T-helper 22 cell (primary cell): ENCODE measurements at places on chromosomes 1 and 21.

- no peak for DNase-seq
Measured at GRCh38 chr1:150762552-150762951, 3.0 kb downstream of the CTSS start.

- no peak for DNase-seq
Measured at GRCh38 chr1:26553942-26554682, 24.6 kb downstream of the RPS6KA1 start.

GRCh38 chr1:45340816-45341466 is 701 bp upstream of the MUTYH start:
- no peak for DNase-seq

DNA sequence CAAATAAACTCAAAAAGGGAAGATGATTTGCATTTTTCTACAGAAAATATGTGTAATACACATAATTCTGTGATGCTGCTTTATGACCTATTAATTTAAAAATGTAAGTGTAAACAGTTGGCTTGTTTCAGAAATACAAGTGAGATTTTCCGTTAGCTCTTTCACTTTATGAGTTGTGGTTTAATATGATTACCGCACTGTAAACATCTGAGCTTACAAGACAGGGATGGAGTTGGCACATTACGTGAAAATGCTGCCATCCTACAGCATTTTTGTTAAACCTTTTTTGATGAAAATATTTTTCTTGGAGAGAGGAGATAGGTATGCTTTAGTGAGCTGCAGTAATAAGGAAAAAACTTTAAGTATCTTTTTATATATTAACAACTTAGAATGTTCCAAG is 426.8 kb upstream of the ADAMTS5 start:
- no peak for DNase-seq

GRCh38 chr1:9128166-9128519 is 759 bp downstream of the GPR157 start:
- no peak for DNase-seq

DNA sequence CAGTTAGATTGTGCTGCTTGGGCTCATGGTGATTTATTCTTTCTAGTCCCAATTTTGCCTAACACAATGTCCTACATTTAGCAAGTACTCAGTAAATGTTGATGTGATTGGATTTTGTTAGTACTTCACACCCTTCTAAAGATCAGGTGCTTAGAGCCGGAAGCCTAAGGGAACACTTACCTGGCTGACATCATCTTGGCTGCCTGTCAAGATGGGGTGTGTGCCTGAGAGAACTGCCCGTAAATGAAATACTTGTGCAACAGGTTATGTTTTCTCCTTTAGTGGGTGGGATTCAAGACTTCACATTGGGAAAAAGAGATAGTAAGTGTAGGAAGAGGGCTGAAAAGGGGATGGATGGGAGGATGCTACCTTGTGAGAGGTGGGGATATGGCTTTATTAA is 75.5 kb upstream of the MACF1 start:
- DNase-seq: no peak

DNA sequence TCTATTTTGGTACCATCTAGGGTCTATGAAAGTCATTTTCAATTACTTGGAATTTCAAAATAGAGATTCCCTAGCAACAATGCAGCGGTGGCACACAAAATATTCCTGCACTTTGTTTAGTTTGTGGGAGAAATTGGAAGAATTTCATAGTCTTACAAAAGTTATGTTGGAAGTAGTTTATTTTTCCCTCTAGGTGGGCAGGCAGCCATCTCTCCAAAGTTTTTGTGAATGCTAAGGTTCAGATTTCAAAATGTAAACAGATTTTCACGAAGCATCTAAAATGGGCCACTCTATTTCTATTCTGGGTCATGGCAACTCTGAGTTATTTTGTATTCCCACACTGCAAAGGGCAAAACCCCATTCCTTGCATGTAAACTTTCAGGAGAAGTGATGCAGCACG is 8.0 kb downstream of the SMCP start:
- no peak for DNase-seq

- no peak for DNase-seq
Measured at GRCh38 chr1:90605070-90605469, 112.0 kb downstream of the BARHL2 start.

GRCh38 chr1:41528726-41529605 is 44.5 kb upstream of the EDN2 start:
- no peak for DNase-seq

DNA sequence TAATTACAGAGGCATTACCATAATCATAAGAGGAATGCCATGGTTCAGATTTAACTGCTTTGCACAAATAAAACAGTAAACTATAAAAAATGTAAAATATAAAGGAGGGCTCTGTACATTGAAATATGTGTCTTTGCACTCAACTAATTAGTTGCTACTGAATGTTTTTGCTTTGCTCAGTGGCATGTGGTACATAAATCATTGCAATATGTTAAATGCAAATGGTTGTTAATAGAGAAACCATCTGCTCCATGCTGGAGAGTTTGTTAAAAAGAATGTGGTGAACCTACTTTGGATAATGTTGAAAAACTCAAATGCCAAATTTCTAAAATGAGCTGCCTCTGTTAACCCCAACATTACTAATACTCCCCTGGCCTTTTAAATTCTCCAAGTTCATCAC is 201.5 kb downstream of the NTNG1 start:
- DNase-seq: no peak

- DNase-seq: no peak
Measured at GRCh38 chr1:203555076-203555475, 61.1 kb downstream of the OPTC start.

- no peak for DNase-seq
Measured at GRCh38 chr1:166272155-166272554, 105.4 kb upstream of the FAM78B start.

DNA sequence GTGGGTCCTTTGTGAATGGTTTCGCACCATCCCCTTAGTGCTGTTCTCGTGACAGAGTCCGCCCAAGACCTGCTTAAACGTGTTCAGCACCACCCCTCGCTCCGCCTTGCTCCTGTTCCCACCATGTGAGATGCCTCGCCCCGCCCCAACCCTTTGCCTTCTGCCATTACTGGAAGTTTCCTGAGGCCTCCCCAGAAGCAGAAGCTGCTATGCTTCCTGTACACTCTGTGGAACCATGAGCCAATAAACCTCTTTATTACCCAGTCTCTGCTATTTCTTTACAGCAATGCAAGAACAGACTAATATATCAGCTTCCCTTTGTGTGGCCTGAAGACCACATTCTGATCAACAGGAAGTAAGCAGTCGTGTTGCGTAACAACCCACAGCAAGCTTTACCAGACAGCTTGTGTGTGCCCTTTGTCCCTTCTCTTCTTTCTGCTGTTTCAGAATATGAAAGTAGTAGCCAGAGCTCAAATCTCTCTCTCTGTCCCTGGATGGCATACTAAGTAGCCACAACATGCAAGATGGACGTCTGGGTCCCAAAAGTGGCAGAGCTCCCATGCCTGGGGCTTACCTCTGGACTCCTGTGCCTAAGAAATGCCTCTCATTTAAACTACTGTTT is 14.1 kb downstream of the HENMT1 start:
- DNase-seq: peak; percentile 63

GRCh38 chr1:24502709-24503058 is at the start of gene RCAN3:
Gene RCAN3, plus strand, starts transcription at chr1:24502836. Its CDS starts 11,537 bp downstream, at chr1:24514373.
- peak; percentile 78 for DNase-seq

DNA sequence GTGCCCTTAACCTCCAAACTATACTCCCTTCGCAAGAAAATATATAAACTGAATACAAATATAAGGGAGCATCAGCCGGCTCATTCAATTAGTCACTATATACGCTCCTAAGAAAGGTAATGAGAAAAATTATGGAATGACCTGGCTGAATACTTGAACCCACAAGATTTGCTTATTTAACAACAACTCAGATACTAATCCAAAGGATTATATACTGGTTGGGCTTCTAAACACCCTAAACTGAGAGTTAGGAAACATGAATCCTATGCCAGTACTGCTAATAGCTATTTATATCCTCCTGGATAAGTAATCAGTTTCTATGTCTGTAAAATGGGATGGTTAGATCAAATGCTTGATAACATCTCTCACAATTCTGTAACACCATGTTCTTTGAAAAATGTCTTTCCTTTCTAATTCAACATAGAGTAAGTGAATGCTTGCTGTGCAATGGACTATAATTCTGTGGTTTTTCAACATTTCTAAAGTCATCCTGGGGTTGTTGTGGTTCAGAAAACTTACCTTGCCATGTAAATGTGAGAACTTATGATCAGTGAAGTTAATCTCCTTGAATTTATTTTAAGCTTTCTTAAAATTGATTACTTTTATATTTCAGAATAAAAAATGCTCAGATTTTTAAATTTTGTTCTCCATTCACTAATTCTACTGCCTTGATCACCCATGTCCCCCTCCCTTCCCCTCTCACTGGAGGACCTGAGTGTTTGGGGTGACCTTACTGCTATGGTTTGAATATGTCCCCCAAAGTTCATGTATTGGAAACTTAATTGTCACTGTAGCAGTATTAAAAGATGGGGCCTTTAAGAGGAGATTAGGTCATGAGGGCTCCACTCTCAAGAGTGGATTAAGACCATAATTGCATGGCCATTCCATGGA is 14.5 kb downstream of the DUSP10 start:
- DNase-seq: no peak

DNA sequence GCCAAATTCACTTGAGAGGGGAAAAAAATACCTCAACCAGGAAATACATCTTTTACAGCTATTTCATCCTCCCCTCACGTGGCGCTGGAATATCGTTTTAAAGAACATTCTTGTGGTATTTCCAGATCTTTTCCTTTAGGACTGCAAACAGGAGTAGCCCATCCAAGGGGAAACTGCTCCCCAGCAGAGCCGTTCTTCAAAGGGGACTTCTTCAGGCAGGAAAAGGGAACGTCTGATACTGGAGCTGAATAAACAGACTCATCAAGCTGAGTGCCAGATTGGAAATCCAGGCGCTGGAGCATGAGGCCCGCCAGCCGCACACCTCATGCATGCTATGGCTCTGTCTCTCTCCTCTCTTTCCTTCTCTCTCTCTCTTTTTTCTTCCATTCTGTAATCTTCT is 34.0 kb upstream of the PROX1 start:
- DNase-seq: no peak

- no peak for DNase-seq
Measured at GRCh38 chr1:10014016-10014415, 17.0 kb downstream of the RBP7 start.

DNA sequence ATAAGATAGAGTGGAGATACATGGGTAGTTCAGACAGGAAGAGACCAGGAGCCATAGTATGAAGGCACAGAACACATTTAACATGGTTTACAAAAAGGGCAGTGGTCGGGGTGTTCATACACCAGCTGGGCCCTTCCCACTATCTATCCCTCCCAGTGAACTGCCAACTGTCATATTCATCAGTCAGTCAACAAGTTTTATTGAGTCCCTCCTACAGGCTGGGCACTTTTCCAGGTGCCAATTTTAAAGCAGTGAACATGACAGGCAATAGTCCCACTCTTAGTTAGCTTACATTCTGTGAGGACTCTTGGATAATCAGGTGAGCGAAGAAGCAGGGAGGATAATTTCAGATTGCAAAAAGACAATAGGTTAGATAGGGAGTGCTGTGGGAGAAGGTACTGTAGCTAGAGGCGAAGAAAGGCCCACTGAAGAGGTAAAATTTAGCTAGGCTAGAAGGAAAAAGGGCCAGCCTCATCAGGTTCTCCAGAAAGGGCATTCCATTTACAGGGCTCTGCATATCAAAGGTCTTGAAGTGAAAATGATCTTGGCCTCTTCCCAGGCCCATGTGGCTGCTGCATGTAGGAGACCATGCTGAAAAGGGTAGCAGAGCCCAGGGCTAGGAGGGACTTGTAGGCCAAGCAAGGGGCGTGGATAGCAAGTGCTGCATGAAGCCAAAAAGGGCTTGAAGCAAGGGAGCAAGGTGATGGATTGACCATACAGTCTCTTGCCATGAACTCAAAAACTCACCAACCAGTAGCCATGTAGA is 274.7 kb upstream of the SNX7 start:
- no peak for DNase-seq

- DNase-seq: no peak
Measured at GRCh38 chr1:232893481-232894313, 56.7 kb upstream of the NTPCR start.

DNA sequence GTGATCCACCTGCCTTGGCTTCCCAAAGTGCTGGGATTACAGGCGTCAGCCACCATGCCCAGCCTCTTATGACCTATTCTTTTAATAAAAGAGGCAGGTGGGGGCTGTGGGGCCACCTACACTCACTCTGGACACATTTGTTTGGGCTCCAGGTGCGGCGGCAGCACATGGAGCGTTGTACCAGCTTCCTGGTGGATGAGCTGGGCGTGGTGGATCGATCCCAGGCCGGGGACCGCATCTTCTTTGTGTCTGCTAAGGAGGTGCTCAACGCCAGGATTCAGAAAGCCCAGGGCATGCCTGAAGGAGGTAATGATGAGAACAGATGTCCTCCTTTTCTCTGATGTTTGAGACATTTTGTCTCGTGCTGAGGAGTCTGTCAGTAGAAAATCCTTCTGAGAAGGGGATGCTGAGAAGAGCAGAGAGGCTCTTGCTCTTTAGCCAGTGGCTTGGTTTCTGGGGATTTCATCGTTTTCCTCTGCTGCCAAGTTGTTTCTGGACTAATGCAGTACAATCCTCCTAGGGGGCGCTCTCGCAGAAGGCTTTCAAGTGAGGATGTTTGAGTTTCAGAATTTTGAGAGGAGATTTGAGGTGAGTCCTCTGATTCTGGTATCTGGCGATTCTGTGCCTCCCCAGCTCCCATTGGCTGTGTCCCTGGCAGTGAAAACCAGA is 17.9 kb upstream of the MIIP start:
- DNase-seq: no peak

DNA sequence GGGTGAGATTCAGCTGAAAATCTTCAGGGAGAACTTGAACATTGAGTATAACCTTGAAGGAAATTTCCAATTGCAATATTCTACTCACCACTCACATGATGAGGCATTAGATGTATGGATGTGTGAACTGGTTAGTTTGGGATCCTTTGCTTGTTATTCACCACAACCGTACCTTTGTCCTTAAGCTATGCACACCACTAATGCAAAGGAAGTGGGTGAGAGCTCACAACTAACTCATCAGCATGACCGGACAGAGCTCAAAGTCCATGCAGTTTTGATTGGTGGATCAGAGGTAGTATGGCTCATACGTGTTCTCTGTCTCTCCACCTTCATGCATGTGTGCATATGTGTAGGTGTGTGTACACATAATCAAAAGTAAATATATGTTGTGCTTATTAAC is 43.5 kb upstream of the MROH9 start:
- no peak for DNase-seq

DNA sequence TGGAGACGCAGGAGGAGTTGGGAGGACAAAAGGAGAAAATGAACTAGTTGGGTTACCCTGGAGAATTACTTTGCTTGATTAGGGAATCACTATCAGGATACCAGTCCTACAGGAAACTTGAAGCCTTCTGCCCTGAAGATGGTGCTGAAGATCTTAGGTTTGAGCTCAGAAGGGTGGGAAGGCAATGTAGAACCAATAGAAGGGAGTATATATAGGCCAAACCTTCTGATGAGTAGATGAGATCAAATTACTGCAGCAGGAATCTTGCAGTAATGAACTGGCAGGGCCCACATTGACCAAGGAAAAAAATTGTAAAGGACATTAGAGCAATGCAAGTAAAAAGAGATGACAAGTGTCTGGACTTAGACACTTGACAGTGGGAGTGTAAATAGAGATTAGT is 116.3 kb upstream of the CACYBP start:
- DNase-seq: no peak
